Endothelial cell of umbilical vein (primary cell): ENCODE measurements at places on chromosomes 7 and 10.

DNA sequence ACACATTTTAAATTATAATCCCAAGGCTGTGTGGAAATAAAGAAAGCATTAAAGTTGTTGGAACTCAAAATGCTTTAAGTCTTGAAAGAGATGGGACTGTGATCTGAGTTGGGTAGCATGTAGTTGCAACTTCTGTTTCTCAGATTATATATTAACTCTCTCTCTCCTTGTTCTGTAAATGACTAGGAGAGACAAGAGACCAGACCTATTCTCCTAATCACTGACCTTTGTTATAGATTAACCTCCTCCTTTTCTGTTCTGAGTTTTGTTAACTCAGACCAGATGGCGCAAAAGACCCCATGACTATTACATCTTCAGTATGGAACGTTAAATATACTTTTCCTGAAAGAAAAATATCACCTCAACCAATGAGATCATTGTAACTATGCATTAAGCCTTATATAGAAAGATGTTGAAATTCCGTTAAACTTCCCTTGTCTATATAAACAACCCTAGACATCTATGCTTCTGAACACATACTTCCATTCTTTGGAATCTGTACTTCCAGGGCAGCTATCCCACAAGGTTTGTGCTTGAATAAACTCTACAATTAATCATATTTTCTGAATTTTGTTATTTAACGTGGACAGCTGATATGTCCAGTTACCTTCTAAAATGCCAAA is 143.5 kb upstream of the TRIM24 start:
- DNase-seq: no peak

- no peak for DNase-seq
These were observed 264.3 kb upstream of the INHBA start for GRCh38 chr7:41967156-41967555.

DNA sequence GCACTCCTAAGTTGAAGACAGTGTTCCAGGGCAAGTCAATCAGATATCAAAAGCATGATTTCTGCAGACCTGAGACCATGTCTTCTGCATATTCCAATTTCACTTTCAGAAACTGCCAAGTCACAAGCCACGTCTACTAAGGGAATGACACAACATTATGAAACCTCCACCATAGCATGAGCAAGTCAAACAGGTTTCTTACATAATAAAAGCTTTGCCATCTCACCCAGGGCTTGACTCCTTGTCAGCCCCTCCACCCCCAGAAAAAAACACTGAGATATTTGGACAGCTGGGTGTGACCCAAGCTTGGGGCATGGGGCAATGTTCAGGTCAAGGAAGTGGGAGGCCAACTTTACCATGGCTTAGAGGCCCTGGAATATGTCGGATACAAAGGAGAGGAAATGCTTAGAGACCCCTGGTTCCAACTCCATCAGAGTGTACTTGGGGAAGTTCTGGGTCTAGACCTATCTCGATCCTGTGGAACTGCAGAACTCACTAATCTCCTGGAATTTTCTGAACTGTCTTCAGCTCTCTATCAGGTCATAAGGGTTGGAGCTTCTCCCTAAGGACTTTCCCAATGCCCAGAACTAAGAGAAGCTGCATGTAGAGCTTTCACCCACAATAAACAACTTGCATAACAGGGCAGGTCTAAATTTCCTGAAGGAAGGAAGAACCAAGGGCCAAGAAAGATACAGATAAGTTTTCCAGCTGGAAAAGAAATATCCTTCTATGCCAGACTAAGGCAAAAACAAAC is 80.6 kb upstream of the NAMPT start:
- DNase-seq: no peak

- no peak for DNase-seq
These were observed 38.3 kb upstream of the GALNTL5 start for GRCh38 chr7:151917791-151918509.

DNA sequence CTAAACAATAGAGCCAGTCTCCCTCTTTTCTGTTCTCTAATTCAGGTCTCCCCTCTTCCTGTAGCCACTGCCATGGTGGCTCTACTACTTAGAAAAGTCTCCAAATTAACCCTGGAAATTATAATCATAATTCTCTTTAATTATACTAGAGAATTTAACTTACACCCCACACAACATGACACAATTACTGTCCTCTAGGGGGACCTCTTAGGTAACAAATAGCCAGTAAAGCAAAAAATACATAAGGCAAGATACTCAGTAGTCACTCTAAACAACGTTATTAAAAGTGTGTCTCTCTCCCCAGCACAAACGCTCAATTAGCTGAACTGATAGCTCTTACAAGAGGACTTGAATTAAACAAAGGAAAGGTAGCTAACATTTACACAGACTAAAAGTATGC is 44.3 kb upstream of the ZNF107 start:
- no peak for DNase-seq

DNA sequence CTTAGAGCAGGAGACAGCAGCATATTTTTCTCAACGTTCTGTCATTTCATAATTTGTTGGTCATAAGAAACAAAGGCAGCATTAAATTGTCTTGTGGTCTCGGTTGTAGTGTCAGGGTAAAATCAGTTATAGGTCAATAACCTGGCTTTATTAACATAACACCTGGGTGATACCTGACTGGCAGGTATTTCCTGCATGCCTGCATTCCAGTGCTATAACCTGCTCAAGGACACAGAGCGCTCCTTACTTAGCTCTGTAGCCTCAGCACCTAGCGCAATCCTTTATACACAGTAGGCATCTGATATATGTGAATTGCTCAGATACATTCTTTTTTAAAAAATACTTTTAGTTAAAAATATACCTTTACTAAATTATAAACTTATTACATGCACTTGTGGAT is 38.9 kb upstream of the PRKG1 start:
- DNase-seq: no peak

DNA sequence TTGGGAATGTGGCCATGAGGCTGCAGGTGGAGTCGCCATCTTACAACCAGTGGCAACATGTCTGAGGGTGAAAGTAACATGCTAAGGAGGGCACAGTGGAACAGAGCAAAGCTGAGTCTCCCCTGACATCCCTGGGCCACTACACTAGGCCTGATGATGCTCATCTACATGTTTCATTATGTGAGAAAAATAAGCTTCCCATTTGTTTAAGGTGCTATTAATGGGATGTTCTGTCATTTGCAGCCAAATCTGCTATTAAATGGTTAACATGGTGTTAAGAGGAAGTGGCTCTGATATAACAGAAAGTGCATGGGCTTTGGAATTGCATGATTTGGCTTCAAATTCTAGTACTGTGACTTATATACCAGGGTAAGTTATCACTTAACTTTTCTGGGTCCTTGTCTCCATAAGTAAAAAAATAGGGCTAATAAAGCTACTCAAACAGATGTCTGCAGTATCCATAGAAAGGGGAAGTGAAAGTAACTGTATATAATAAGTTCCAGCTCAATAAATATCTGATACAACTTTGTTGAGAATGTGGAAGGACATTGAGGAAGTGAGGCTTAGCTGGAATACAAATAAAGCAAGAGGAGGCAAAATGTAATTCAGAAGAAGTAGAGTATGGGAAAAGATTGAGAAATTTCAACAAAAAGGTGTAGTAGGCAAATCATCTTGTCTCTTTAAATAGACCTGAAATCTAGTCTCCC is 158.9 kb downstream of the RTKN2 start:
- no peak for DNase-seq

GRCh38 chr7:14045651-14046050 is 56.2 kb upstream of the ETV1 start:
- DNase-seq: no peak

DNA sequence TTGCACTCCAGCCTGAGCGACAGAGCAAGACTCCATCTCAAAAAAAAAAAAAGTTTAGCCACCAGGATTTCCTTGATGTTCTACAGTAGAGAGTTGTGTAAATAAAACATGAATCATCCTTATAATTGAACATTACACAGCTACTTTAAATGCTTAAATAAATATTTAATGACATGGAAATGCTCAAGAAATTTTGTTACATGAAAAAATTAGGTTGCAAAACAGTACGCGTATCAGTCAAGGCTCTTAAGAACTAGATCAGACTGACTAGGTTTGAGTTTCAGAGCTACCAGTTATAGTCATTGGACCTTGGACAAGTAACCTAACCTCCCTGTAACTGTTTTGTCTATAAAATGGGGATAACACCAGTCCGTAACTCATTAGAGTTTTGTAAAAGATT is 38.7 kb upstream of the GSAP start:
- DNase-seq: no peak
